Daoy (cell line): ENCODE measurements at places on chromosomes 4 and X. TPM values are rescaled to one million over a fixed set of nuclear protein-coding genes. Genes with fewer than 3 reads are reported as not detected.

DNA sequence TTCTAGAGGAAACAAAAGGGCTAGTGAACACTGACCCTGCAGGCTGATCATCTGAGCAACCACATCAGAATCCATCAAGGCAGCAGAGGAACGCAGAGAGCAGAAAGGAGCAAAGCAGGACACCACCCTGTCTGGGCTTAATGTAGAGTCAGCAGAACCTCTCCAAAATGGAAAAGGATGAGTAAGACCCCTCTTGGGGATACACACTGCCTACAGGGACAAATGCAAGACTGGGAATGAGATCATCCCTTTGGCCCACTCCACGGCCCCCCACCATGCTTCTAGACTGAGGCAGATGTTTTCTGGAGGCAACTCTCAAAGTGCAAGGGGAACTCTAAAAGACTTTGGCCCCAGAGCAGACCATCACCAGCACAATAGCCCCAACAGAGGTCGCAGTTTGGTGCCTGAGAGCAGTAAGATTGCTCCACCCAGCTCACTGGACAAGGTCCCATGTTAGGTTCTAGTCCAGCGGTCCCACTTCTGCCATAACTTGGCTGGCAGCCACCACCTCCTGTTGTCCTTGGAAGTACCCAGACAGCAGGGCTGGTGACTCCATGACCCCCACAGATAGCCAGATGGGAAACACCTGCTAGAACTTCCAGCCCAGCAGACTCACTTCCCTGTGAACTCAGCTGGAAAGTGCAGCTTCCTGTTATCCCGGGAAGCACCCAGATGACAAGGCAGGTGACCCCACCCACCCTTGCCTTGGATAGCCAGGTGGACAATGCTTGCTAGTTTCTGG is 372.7 kb downstream of the INPP4B start:
- DNase-seq, result peak; percentile 5

TREX2 gene
- total RNA-seq, result 1.3 TPM in 1 of 2 replicates, not detected in the other

FAM9B gene
- not detected in 2 replicates for total RNA-seq

IL3RA gene
- total RNA-seq, result not detected in 2 replicates

RNF175 gene
- total RNA-seq, result not detected in 2 replicates

DNA sequence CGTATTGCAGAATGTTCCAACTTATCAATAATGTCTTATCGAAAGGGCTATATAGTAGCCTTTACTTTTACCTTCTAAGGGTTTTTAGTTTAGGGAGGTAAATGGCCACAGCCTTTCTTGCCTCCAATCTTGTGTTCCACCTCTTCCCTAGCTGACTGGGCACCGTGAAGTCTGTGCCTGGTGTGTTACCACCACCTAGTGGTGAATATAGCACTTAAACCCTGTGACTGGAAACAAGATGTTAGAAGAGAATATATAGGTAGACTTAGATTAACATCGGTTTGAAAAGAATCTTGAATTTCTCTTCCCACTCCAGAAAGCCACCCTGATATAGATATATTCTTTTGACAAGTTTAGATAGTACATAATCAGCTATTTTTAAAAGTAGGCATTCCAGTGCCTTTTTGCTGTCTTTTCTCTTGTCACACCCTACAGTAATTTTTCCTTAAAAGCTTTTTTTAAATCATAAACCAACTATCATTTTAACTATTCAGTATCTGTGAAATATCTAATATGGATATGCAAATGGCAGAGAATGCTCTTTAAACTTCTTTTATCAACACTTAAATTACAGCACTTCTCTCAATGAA is 27.8 kb upstream of the ADH7 start:
- DNase-seq, result peak; percentile 9

DNA sequence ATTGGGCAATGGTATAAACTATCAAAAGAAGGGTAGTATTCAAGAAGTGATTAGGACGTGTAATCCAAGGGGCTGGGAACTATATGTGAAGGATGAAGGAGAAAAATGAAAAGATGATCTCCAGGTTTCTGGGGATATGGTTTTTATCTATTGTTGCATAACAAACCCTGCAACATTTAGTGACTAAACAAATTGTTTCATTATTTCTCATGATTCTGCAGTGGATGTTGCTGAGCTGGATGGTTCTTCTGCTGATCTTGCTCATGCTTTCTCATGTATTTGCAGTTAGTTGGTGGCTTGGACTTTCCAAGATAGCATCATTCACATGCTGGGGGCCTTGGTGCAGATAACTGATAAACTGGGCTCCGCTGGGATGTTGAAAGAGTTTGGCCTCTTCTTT is 29.1 kb downstream of the PHOX2B start:
- no peak for DNase-seq

TEX13C gene
- 14.9 and 17.5 TPM in 2 replicates for total RNA-seq

GRCh38 chrX:53268173-53268572 is 13.2 kb downstream of the IQSEC2 start:
- no peak for DNase-seq
